ENCODE measurements at places on chromosomes 2 and 18. TPM values are rescaled to one million over a fixed set of nuclear protein-coding genes. Genes with fewer than 3 reads are reported as not detected.

The ARHGAP25 gene
- total RNA-seq = 7.1 TPM

The UGT1A1 gene
- total RNA-seq = not detected

The IL1R1 gene
- 29.8 TPM for total RNA-seq

The MDH1B gene
- 1.1 TPM for total RNA-seq

The LMAN2L gene
- total RNA-seq = 19.1 TPM

The DSC1 gene
- 10.7 TPM for total RNA-seq

The TBR1 gene
- total RNA-seq = not detected

The SATB2 gene
- 1.9 TPM for total RNA-seq

The RAD51AP2 gene
- total RNA-seq = 0.10 TPM

The CELF4 gene
- 0.08 TPM for total RNA-seq

The SCN2A gene
- 0.12 TPM for total RNA-seq

The OSBPL6 gene
- total RNA-seq = 4.6 TPM

The TMEM198 gene
- total RNA-seq = 1.3 TPM

The NTSR2 gene
- not detected for total RNA-seq

The MBD2 gene
- 52.8 TPM for total RNA-seq
